Upper lobe of right lung (tissue), 1 donor: ENCODE measurements at places on chromosomes 5 and 9. TPM values are rescaled to one million over a fixed set of nuclear protein-coding genes. Genes with fewer than 3 reads are reported as not detected.

GRCh38 chr5:22928821-22929482 is 75.8 kb upstream of the CDH12 start:
- DNase-seq: no peak

Gene SLC34A3
- total RNA-seq: 0.23 TPM

Gene IL33
- total RNA-seq: 64.8 TPM

Gene ARHGEF37
- total RNA-seq: 13.3 TPM

DNA sequence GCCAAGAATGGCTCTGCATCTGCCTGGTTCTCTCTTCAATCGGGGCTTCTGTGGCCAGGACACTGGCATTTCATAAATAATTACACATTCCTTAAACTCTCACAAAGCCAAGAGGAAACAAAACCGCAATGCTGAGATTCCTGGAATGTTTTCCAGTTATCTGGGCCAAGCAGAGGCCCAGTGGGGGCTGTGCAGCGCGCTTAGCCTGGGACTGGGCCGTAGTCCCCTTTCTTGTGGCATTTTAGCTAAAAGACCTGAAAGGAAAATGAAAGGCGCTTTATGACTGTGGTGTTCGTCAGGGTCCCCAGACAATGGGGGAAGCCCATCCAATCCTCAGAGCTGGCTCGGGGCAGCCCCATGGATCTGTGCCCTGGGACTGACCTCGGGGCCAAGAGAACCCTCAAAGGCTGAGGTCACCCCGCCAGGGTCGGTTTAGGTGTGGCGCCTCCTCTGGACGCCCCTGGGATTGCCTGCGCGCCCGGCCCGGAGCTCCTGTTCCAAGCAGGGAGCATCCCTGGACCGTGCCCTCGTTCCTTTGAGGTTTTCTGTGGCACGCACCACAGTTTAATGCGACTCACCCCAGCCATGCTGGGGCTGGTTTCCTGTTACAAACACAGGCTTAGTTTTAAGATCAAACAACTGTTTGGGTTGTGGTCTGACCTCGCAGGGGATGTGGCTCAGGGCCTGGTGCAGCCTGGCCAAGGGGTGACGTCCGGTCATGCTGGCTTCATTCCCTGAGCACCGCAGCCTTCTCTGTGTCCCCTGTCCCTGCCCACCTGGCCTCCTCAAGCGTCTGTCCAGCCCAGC is 51.5 kb upstream of the NKD2 start:
- DNase-seq: peak; percentile 64

GRCh38 chr9:106878934-106879333 is 16.0 kb downstream of the ZNF462 start:
- DNase-seq: no peak

DNA sequence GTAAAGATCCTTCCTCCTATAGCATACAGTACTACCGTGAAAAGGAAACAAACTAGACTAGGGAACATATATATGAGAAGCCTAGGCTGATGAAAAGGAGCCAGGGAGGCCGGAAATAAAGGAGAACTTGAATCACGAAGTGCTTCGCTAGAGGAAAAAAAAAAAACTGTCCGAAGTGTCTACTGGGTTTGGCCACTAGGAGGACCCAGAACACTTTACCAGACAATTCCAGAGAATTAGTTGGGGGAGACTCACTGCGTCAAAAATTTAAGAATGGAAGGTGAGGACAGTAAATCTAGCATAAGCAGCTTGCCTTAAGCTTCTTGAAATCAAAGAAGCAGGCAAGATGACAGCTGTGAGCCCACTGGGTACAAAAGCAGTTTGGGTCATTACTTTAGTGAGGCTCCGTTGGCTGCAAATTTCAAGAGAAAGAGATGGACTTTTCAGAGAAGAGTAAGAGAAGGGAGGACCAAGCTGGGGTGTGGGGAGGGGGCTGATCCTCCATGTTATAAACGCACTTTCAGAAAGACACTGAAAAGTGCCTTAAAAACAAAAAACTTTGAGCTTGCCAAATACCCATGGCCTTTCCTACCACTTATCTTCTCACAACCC is 47.4 kb downstream of the P4HA2 start:
- no peak for DNase-seq

GRCh38 chr5:170365831-170366230 is 23.3 kb downstream of the KCNMB1 start:
- no peak for DNase-seq

- no peak for DNase-seq
Measured at GRCh38 chr5:7793895-7794294, 57.0 kb downstream of the CFAP90 start.

Gene CA9
- total RNA-seq: 0.55 TPM

DNA sequence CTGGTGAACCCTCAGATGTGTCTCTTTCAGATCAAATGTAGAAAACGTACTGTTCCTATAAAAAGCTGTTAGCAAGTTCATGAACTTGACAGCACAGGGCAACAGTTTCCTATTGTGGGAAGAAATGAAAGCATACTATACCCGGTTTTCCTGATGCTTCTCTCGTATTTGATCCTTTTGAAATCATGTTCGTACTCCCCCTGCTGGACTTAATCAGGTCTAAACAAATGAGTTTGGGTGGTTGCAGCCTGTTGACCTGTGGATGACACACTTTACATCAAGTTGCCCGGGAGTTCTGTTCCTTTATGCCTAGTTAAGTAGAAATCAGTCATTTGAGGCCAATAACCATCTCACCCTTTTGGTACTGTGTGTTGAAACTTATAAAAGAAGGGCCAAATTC is 1992.3 kb downstream of the MAT2B start:
- no peak for DNase-seq
